Caudate nucleus (tissue), 63 donors: ENCODE measurements at places on chromosomes 7 and 10.

DNA sequence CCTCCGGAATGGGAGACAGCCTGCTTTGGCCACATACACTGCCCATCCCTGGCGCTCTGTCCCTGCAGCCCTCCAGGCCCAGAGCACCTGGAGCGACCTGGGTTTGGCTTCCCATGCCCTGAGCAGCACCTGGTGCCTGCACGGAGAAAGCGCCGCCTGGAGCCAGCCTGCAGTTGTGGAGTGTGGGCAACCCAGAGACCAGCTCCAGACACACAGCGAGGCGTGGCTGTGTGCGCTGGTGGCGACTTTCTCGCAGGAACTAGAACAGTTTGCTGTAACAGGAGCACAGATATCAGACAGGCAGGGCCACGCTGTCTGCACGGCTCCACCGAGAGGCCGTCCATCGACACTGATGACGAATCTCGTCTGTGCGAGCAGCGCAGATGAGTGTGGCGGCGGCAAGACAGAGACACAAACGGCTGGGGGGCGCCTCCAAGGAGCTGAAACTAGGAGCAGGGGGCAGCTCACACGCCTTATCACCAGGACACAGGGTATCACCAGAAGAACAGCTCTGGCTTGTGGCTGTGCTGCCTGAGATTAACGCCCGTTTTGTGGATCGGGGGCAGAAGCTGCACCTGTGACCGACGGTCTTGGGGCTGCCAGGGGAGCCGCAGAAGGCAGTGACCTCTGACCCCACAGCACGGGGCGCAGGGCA lies 275.3 kb downstream of the DNAJB6 start:
- DNase-seq: no peak

- no peak for DNase-seq
Measured at GRCh38 chr10:73865459-73866442, 8.6 kb downstream of the CAMK2G start.

DNA sequence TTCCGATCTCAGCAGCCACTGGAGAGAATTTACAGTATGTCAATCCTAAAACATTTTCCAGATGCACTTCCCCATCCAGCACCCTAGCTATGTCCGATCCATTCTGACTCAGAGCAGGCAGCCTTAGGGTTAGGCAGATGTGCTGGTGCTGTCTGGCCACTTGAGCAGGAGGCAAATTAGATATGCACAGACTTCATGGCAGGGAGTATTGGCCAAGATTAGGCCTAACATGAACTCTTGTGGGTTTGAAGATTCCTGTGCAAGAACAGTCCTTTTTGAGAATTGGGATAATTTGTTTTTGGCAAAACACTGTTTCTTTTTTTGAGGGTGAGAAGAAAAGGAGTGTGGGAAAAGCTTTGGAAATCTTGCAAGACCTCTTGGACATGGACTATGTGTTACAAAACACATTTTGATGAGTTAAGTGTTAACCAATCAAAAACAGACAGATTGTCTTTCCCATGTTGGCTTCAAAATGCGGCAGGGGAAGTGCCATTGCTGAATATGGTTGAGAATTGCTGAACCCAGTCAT lies 218.6 kb upstream of the INHBA start:
- no peak for DNase-seq

DNA sequence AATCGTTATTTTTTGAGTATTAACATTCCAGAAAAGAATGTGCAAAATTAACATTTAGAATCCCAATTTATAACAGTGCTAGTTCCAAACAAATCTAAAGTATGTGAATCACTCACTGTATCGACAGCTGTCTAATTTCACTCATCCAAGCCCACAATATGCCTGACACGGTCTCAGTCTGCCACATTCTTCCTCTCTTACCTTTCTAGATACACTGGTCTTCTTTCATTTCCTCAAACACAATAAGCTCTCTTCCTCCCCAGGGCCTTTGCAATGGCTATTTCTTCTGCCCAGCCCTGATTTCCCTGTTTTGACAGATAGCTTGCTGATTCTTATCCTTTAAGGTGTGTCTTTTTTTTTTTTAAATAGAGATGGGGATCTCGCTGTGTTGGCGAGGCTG lies 48.8 kb downstream of the UBE2H start:
- DNase-seq: no peak

DNA sequence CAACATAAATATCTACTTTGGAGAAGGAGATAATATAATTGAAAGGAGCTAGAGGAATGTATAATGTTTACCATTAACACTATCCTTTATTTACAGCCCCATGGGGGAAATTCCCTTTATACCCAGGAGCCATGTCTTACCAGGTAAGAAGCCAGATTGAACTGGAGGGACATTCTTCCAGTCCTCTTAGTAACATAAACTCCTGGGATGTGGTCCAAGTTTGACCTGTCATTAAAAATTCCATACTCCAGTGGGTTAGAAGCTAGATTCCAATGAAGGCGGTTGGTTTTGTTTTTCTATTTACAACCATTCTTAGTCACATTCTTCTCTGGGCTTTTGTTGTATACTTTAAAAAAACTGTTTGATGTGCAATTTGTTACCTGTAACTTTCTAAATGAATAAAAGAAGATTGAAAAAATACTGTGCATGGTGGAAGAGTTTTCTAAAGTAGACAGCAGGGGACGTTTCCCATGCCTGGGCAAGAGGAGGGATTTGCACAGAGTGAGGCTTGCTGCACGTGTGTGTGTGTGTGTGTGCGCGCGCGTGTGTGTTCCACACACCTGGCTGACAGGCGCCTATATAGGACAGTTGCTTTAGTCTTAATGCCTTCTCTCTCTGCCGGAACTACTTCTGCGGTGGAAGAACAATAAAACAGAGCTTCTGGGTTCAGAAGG lies 2.0 kb downstream of the PLCE1 start:
- DNase-seq: no peak

GRCh38 chr10:48552946-48553564 lies 51.8 kb downstream of the ARHGAP22 start:
- no peak for DNase-seq

DNA sequence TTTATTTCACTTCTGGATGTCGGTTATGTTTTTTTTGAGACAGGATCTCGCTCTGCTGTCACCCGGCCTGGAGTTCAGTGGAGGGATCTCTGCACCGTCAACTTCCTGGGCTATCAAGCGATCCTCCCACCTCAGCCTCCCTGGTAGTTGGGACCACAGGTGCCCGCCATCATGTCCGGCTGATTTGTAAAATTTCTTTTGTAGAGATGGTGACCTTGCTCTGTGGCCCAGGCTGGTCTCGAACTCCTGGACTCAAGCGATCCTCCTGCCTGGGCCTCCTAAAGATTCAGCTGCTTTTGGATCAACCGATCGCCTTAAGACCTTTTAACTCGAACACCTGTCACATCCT lies 606 bp upstream of the RABGEF1 start:
- no peak for DNase-seq

GRCh38 chr10:119026301-119027110 lies 3.0 kb upstream of the NANOS1 start:
- DNase-seq: no peak

- no peak for DNase-seq
Measured at GRCh38 chr7:135803143-135803542, 54.5 kb upstream of the FAM180A start.

DNA sequence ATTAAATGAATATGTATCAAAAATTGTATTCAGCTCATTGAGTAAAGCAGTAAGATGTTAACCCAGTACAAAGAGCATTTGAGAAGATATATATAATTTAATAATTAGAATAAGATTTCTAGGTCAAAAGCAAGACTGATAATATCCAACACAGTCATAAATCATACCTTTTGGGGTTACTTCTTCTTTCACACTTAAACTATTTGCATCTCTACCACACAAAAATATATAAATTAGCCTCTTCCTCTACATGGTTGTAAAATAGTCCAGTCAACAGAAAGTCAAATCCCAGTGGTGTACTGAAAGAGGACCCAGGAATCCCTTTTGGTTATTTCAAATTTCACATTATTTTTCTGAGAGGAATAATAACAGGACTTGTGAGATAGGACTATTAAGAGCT lies 204.6 kb upstream of the INHBA start:
- no peak for DNase-seq

DNA sequence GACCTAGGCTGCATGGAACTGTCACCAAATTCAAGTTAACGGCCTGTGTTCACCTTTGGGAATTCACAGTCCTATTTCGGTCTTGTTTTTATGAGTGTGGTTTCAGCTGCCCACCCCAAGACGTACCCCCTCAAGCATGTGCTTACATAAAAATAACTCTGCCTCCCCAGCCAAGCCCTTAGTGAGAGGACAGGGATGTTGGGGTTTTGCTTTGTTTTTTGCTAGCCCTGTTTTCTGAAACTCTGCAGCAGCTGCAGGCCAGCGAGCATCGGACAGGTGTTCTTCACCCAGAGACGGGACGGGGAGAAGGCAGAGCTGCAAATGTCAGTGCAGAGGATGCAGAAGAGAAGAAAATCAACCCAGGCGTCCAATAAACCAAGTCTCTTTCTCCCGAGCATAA lies 13.5 kb downstream of the CHST15 start:
- no peak for DNase-seq

DNA sequence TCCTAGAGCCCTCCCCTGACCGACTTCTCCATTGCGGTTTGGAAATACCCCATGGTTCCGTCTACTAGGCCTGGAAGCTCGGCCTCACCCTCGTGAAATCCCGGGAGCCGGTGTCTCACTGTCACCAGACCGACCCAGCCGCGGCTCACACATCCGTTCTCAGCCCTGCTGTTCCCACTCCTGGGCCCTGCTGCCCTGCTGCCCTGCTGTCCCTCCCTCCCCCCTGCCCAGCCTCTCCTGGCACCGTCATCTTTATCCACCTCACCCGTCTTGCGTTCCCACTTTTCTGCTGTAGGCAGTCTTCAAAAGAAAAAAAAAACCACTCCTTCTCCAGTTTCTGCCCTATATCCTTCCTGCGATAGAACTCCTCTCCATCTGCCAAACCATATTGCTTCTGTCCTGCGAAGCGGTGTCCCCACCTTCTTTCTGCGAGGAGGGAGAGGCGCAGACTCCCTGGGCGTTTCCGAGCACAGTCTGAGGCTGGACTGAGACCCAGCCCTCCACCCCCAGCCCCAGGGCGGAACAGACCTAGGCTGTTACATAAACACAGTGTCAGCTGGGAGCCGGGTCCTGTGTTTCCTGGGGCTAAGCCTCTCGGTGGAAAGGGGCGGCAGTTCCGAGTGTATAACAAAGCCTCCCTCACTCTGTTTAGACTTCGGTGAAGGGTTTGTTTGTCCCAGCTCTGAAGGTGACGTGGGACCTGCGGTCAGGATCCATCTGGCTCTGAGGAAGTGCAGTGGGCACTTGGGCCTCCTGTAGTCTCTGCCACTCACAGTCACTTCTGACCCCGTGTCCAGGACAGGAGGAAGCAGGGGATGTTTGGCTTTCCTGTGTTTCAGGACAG lies 2.8 kb downstream of the AGAP3 start:
- DNase-seq: no peak

DNA sequence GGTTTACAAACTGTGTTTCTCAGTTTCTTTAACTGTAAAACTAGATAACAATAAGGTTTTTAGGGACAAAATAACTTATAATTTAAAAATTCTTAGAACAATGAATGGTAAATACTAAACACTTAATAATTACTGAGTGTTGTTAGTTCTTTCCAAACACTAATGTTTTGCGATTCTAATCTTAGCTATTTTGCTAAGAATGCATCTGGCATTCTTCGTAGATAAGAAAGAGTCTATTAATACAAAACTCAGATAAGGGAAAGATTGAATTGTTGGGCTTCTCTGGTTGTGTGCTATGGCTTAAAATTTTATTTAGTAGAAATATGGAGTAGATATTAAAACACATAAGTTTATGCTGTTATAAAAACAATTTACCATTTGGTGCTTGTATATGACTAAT lies 45.4 kb downstream of the TMEM229A start:
- DNase-seq: no peak

GRCh38 chr7:155881471-155882350 lies 69.4 kb upstream of the SHH start:
- no peak for DNase-seq

DNA sequence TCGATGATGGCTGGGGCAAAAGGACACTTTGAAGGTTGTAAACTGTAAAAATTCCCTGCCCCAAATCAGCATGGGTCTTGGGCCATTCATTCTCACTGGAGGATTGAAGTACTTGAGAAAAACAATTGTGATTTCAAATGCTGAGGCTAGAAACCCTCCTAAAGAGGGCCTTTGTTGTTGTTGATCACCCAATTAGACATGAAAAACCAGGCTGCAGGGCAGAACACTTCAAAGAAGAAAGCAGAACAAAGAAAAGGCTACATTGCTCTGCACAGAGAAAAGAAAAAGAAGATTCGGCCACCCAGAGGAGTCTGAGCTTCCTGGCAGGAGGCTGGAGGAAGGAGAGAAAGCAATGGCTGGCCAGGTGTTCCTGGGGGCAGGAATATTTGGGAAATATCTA lies 143.1 kb downstream of the NPY start:
- no peak for DNase-seq

DNA sequence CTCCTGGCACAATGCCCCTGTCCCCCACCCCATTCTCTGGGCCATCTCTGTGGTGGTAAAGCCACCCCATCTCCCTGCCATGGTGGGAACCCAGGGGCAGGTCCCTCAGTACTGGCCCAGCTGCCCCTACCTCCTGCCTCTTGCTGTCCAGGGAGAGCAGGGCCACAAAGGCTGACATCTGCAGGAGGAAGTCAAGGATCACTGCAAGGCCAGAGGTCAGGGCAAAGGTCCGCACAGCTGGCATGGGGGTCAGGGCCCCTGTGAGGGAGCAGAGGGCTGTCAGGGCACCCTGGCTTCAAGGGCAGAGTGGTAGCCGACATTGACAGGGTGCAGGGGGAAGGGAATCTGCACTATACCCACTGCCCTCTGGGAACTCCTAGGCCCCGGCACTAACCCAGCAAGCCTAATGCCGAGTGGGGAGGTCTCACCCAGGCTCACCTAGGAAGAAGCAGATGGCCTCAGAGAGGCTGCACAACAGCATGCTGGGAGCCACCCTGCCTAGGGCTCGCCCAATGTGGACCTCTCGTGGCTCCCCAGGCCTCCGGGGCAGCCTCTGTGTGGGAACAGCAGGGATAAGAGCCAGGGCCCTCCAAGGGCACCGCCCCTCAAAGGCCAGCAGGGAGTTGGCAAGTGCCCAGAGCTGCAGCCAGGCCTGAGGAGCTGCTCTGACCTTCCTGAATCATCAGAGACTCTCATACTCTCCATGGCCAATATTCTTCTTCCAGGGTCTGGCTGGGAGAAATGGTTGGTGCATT lies 7.7 kb downstream of the NPC1L1 start:
- DNase-seq: no peak

GRCh38 chr10:119658274-119658673 lies 7.1 kb downstream of the BAG3 start:
- DNase-seq: peak; percentile 41

GRCh38 chr10:115239761-115240160 lies 146.6 kb downstream of the ATRNL1 start:
- DNase-seq: no peak

DNA sequence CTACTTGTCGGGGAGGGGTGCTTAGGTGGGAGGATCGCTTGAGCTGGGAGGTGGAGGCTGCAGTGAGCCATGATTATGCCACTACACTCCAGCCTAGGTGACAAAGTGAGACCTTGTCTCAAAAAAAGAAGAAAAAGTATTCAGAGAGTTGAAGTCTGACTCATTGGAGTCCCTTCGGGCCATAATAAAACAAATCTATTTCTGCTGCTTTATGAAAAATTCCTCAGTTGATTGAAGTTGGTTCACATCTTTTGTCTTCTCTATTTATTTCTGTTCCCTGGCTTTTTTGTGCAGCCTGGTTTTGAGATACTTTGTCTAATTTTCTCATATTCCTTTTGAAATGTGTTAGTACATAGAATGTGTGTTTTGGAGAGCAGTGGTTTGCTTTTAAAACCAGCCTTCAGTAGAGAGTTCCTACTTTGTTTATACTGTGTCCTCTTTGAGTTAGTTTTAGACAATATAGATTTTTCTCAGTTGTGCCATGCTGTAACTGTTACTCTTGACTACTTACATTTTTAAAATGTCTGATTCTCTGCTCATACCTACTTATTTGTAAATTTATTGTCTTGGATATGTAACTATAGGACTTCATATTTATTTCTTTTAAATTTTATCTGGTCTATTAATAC lies 36.7 kb downstream of the LUC7L2 start:
- DNase-seq: no peak
